Activated T-cell treated with anti-CD3 and anti-CD28 coated beads, Interleukin-2, amount 50 U/mL, for 72 hours (primary cell): ENCODE measurements at places on chromosomes 1 and 21. TPM values are rescaled to one million over a fixed set of nuclear protein-coding genes. Genes with fewer than 3 reads are reported as not detected.
A peak's percentile ranks its signal among the peaks of the same experiment; 100 is the strongest.

- peak; percentile 4 for DNase-seq
- H3K27ac ChIP-seq: peak overlapping the region; percentile 17
- no peak overlapping the region for H3K4me3 ChIP-seq
Measured at GRCh38 chr21:20882462-20883407, 115.5 kb upstream of the NCAM2 start.

- H3K36me3 ChIP-seq: no peaks in the 10 kb centered on the region
- peaks cover 20% of the 10 kb centered on the region for H3K27me3 ChIP-seq
- H3K4me3 ChIP-seq: no peak overlapping the region
- no peak for DNase-seq
- no peak overlapping the region for H3K27ac ChIP-seq
Measured at GRCh38 chr1:107525961-107526360, 385.1 kb downstream of the NTNG1 start.

DNA sequence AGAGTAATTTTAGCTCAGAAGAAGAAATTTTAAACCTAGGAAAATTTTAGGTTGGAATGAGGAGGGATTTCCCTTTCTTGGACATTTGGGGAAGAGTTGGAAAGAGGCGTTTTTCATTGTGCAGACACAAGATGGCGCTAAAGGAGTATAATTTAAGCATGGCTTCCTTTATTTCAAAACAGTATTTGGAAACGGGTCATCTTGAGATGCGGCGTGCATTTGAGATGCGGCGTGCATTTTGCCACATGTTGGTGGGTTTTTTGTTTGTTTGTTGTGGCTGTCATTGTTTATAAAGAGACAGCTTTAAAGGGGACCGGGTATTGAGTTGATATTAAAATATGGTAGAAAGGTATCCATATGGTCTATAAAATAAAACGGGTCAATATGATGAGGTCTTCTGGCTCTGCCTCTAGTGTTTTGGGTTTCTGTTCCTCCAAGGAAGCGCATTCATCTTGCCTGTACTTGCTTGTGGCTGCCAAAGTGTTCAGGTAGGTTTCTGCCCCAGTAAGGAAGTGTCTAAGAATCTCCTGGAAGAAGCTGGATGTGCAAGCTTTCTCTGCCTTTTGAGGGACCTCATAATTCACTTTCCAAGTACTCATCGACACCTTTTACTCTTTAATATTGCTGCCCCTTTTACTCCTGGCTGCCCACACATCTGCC, 210.3 kb downstream of the SLC35F3 start:
- peak; percentile 9 for DNase-seq
- H3K4me1 ChIP-seq: peaks cover 10% of the 10 kb centered on the region
- peaks cover 18% of the 10 kb centered on the region for H3K27me3 ChIP-seq
- peak overlapping the region; percentile 51 for H3K4me3 ChIP-seq

- no peak overlapping the region for H3K27ac ChIP-seq
- no peaks in the 10 kb centered on the region for H3K36me3 ChIP-seq
- DNase-seq: no peak
- no peaks in the 10 kb centered on the region for H3K4me1 ChIP-seq
- no peak overlapping the region for H3K4me3 ChIP-seq
Measured at GRCh38 chr21:27681841-27682240, 715.0 kb upstream of the ADAMTS5 start.

GRCh38 chr1:39508266-39508665, 16.8 kb downstream of the BMP8A start:
- H3K27ac ChIP-seq: no peak overlapping the region
- H3K36me3 ChIP-seq: no peaks in the 10 kb centered on the region
- H3K27me3 ChIP-seq: peaks cover 9% of the 10 kb centered on the region
- DNase-seq: no peak

DNA sequence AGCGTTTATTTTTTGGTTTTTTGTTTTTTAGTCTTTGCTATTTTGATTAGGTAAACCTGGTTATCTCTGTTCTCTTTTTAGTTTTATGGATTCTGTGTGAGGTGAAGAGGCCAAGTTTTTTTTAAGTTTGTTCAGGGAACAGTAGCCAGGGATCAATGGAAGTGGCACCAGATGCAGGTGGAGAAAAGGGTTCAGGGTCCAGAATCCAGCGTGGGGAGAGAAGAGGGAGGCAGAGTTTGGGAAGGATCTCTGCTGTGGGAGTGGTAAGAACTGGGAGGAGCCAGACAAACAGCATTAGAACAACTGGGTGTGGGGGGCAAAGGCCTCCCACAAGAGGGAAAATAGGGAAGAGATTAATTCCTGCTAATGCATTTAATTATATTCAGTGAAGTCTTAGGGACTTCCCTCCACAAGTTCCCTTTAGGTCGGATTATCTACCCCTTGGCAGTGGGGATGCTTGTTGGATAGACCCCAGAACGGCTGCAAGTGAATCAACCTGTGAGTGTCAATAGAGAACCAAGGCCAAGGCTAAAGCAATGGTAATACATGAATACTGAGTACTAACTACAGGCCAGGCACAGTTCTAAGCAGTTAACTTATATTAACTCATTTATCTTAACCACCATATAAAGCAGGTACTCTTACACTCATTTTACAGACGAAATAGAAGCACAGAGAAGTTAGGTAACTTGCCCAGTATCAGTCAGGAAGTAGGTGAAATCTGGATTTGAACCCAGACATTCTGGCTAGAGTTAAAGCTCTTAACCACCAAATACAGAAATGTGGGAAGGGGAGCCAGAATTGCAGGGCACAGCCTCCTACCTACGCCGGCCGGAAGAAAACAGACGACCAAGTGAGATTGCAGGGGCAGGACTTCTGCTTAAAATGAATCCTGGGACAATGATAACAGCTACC, 498 bp downstream of the GNAT2 start:
- H3K36me3 ChIP-seq: peaks cover 2% of the 10 kb centered on the region
- peaks cover 70% of the 10 kb centered on the region for H3K4me1 ChIP-seq
- H3K27ac ChIP-seq: peak overlapping the region; percentile 97
- no peak for DNase-seq
- no peaks in the 10 kb centered on the region for H3K27me3 ChIP-seq

- no peak overlapping the region for H3K27ac ChIP-seq
- no peak overlapping the region for H3K4me3 ChIP-seq
- H3K27me3 ChIP-seq: peaks cover 19% of the 10 kb centered on the region
- peak; percentile 3 for DNase-seq
- peaks cover 4% of the 10 kb centered on the region for H3K36me3 ChIP-seq
Measured at GRCh38 chr1:173276922-173277800, 70.0 kb upstream of the TNFSF4 start.

- peaks cover 57% of the 10 kb centered on the region for H3K4me1 ChIP-seq
- H3K27ac ChIP-seq: peak overlapping the region; percentile 64
- peak overlapping the region; percentile 51 for H3K4me3 ChIP-seq
- H3K36me3 ChIP-seq: no peaks in the 10 kb centered on the region
- no peak for DNase-seq
Measured at GRCh38 chr1:42282867-42283583, 52.0 kb downstream of the FOXJ3 start.

- peak overlapping the region; percentile 78 for H3K4me3 ChIP-seq
- DNase-seq: no peak
Measured at GRCh38 chr1:223714421-223714724, 2.0 kb downstream of the CAPN2 start.

- peak overlapping the region; percentile 97 for H3K27ac ChIP-seq
- H3K36me3 ChIP-seq: peaks cover 3% of the 10 kb centered on the region
- peak; percentile 76 for DNase-seq
- H3K27me3 ChIP-seq: no peaks in the 10 kb centered on the region
Measured at GRCh38 chr1:198156111-198156744, 570 bp upstream of the NEK7 start.

DNA sequence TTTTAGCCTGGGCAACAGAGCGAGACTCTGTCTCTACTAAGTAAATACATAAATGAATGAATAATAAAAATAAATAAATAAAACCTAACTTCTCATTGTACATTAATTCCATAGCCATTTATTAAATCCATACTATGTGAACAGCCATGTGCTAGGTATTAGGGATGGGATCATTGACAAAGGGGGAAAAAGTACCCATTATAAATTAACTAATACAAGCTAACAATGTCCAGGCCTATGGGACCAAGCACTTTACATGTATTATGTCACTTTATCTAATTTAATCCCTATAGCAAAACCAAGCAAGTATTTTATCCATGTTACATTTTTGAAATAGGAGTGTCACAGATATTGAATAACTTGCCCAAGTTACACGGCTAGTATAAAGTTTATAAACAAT, 2.6 kb upstream of the CDC7 start:
- peaks cover 14% of the 10 kb centered on the region for H3K4me1 ChIP-seq
- H3K27ac ChIP-seq: no peak overlapping the region
- H3K27me3 ChIP-seq: no peaks in the 10 kb centered on the region
- peaks cover 5% of the 10 kb centered on the region for H3K36me3 ChIP-seq

DNA sequence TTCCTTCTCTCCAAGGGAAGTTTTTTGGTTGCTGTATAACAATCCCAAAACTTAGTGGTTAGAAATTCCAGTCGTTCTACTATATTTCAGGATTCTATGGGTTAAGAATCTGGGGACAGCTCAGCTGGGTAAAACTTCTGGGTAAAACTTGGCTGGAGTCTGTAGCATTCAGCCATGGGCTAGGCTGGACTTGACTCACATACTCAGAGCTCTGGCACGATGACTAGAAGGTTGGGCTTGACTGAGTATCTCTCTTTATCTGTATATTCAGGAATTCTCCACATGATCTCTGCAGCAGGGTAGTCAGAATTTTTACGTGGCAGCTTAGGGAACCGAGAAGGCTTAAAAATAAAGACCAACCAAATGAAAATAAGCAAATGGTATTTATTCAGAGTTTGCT, 28.2 kb upstream of the HRNR start:
- no peaks in the 10 kb centered on the region for H3K36me3 ChIP-seq
- H3K27me3 ChIP-seq: no peaks in the 10 kb centered on the region
- H3K27ac ChIP-seq: no peak overlapping the region
- no peaks in the 10 kb centered on the region for H3K4me1 ChIP-seq

DNA sequence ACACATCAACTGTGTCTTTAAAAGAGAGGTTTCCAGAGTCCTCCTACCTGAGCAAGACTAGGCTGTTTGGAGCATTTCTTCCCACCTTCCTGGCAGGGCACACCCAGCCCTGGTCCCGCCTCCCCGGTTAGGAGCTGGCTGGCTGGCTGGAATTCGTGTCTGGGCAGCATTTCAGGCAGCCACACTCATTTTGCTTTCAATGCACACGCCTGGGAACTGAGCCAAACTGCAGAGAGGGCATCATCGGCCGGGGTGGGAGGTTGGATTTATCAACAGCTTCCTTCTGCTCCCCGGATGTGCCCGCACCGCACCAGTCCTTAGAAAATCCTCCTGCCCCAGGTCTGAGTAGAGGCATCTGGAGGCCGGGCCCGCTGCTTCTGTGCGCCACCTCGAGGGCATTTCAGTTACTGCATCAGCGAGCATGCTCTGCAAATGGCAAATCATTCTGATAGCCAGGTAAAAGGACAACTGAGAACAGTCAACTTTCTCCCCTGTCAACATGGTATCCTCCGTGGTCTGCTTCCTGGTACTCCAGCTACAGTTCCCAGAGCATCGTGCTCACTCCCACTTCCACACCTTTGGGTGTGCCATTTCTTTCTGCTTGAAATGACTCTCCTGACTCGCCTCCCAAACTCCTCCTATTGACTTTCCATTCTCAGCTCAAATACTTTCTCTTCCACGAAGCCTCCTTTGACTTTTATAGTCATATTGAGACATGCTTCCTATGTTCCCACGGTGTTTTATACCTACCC, 20.6 kb downstream of the TCEA3 start:
- H3K4me3 ChIP-seq: peak overlapping the region; percentile 10
- no peak overlapping the region for H3K27ac ChIP-seq
- peak; percentile 87 for DNase-seq
- H3K36me3 ChIP-seq: no peaks in the 10 kb centered on the region
- peaks cover 14% of the 10 kb centered on the region for H3K4me1 ChIP-seq

DNA sequence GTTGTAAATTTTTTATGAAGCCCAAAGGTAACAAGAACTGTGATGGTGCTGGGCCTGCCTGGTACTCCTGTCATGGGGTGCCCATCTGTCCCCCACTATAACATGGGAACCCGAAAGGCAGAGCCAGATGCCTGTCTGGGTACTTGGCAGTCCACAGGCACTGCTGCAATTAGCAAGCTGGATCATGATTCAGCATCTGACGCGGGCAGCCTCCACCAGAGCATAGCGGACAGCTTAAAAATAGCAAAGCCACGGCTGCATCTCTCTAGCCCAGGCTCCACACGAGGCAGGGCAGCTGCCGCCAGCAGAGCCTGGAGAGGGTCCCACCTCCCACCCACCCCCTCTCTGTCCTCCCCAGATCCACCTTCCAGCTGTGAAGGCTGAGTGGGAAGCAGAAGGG, 22.9 kb downstream of the SUSD4 start:
- no peaks in the 10 kb centered on the region for H3K27me3 ChIP-seq
- no peaks in the 10 kb centered on the region for H3K36me3 ChIP-seq
- no peak overlapping the region for H3K27ac ChIP-seq
- no peaks in the 10 kb centered on the region for H3K4me1 ChIP-seq

GRCh38 chr1:28091043-28091781, 2.8 kb upstream of the EYA3 start:
- peaks cover 29% of the 10 kb centered on the region for H3K4me1 ChIP-seq
- H3K27ac ChIP-seq: no peak overlapping the region
- H3K27me3 ChIP-seq: peaks cover 28% of the 10 kb centered on the region
- H3K36me3 ChIP-seq: peaks cover 1% of the 10 kb centered on the region
- DNase-seq: peak; percentile 86

- peak overlapping the region; percentile 68 for H3K4me3 ChIP-seq
- H3K4me1 ChIP-seq: peaks cover 50% of the 10 kb centered on the region
- H3K36me3 ChIP-seq: peaks cover 2% of the 10 kb centered on the region
- DNase-seq: peak; percentile 61
Measured at GRCh38 chr1:25804244-25804963, 4.4 kb downstream of the SELENON start.

GRCh38 chr1:236686815-236687160, 489 bp downstream of the ACTN2 start:
- H3K36me3 ChIP-seq: peaks cover 5% of the 10 kb centered on the region
- peaks cover 8% of the 10 kb centered on the region for H3K4me1 ChIP-seq
- H3K27ac ChIP-seq: no peak overlapping the region

GRCh38 chr1:56068210-56068609, 511.2 kb downstream of the PLPP3 start:
- no peak for DNase-seq
- no peak overlapping the region for H3K4me3 ChIP-seq
- no peak overlapping the region for H3K27ac ChIP-seq
- peaks cover 9% of the 10 kb centered on the region for H3K27me3 ChIP-seq
- no peaks in the 10 kb centered on the region for H3K4me1 ChIP-seq

DNA sequence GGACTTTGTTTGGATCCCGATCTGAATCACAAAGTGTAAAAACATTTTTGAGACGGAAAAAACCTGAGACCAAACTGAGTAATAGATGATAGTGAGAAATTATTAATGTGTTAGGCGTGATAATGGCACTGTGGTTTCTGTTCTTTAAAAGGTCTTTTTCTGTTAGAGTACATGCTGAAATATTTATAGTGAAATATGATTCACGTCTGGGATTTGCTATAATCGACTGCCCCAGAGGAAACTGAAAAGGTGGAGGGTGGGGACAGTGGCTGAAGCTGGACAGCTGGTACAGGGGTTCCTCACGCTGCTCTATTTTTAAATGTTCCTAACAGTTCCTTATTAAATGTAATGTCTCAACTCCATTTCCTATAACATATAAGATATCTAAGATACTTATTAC, 11.2 kb downstream of the URB1 start:
- DNase-seq: no peak
- H3K4me1 ChIP-seq: peaks cover 10% of the 10 kb centered on the region
- H3K27me3 ChIP-seq: no peaks in the 10 kb centered on the region

The CLEC20A gene
- not detected for total RNA-seq

The CFHR3 gene
- total RNA-seq: not detected

The LRRIQ3 gene
- total RNA-seq: 0.82 TPM

The RNF186 gene
- not detected for total RNA-seq

The CSMD2 gene
- not detected for total RNA-seq

The TRIM46 gene
- total RNA-seq: 9.8 TPM

The TRIM67 gene
- 0.12 TPM for total RNA-seq

The LORICRIN gene
- total RNA-seq: not detected
